ENCODE measurements at places on chromosomes 13 and 19. TPM values are rescaled to one million over a fixed set of nuclear protein-coding genes. Genes with fewer than 3 reads are reported as not detected.

GPR4 gene
- total RNA-seq, result 0.14 TPM

CEACAM16 gene
- total RNA-seq, result not detected

SPACA4 gene
- not detected for total RNA-seq

MBD3L3 gene
- not detected for total RNA-seq

All from GM23338 (cell line).